ENCODE measurements at places on chromosomes 7 and 10. TPM values are rescaled to one million over a fixed set of nuclear protein-coding genes. Genes with fewer than 3 reads are reported as not detected.

The SPRN gene
- total RNA-seq: 2.1 TPM

The CARD11 gene
- total RNA-seq: 31.0 TPM

The THNSL1 gene
- 4.6 TPM for total RNA-seq

The CCT6A gene
- total RNA-seq: 171 TPM

The LBX1 gene
- not detected for total RNA-seq

The LRIT1 gene
- not detected for total RNA-seq

The TET1 gene
- 1.2 TPM for total RNA-seq

The MYOF gene
- 141 TPM for total RNA-seq

The UCMA gene
- not detected for total RNA-seq

The EBLN1 gene
- not detected for total RNA-seq

The PHF14 gene
- total RNA-seq: 32.4 TPM

The PLEKHS1 gene
- total RNA-seq: not detected

The ATOH7 gene
- not detected for total RNA-seq

The ARMH3 gene
- 10.7 TPM for total RNA-seq

The SLC29A4 gene
- total RNA-seq: 6.5 TPM

The SKIDA1 gene
- 1.5 TPM for total RNA-seq

The EZH2 gene
- total RNA-seq: 17.7 TPM

The SUN3 gene
- not detected for total RNA-seq

The SFXN4 gene
- total RNA-seq: 17.3 TPM

The EN2 gene
- 0.07 TPM for total RNA-seq

The PYROXD2 gene
- total RNA-seq: 5.8 TPM

The ZPBP gene
- total RNA-seq: 0.13 TPM

The CYP51A1 gene
- 126 TPM for total RNA-seq

The ZCCHC24 gene
- 8.6 TPM for total RNA-seq
